ENCODE measurements at places on chromosomes 11 and 22.

- DNase-seq, result no peak
Measured at GRCh38 chr11:12674936-12675696, 895 bp downstream of the TEAD1 start.

DNA sequence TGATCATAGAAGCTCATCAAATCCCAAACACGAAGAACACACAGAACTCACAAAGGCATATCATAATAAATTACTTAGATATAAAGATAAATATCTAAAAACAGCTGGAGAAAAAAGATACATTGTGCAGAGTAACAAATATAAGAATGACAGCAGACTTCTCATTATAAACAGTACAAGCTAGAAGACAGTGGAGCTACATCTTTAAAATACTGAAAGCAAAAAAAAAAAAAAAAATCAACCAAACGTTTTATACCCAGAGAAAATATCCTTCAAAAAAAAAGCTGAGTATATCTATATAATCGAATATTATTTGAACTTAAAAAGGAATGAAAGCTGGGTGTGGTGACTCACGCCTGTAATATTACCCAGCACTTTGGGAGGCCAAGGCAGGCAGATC lies 90.0 kb downstream of the SBF2 start:
- no peak for DNase-seq

GRCh38 chr22:44975427-44976262 lies 34.2 kb downstream of the PHF21B start:
- DNase-seq, result peak; percentile 87

DNA sequence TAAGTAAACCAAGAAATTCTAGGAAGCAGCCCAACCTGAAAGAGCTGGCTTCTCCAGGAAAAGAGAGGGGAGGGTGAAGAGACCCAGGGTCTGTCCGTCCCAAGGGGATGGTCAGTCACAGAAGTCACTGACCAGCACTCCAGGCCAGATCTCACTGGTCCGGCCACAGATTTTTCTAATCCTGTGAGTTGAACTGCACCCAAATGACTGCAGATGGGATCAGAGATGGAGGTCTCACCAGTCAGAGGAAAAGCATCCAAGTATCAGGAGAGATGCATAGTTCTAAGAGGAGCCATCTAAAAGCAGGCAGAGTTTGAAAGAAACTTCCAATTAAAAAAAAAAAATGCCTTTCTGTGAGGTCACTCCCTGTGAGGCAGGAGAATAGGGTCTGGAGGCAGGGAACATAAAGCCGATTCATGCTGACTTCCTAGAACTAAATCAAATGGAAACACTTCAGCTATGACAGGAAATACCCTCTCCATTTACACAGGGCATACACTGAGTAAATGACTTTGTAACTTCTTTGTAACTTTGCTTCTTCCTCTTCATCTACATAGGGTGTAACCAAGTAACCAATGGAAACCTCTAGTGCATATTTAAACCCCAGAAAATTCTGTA lies 144.5 kb downstream of the CCDC34 start:
- no peak for DNase-seq

DNA sequence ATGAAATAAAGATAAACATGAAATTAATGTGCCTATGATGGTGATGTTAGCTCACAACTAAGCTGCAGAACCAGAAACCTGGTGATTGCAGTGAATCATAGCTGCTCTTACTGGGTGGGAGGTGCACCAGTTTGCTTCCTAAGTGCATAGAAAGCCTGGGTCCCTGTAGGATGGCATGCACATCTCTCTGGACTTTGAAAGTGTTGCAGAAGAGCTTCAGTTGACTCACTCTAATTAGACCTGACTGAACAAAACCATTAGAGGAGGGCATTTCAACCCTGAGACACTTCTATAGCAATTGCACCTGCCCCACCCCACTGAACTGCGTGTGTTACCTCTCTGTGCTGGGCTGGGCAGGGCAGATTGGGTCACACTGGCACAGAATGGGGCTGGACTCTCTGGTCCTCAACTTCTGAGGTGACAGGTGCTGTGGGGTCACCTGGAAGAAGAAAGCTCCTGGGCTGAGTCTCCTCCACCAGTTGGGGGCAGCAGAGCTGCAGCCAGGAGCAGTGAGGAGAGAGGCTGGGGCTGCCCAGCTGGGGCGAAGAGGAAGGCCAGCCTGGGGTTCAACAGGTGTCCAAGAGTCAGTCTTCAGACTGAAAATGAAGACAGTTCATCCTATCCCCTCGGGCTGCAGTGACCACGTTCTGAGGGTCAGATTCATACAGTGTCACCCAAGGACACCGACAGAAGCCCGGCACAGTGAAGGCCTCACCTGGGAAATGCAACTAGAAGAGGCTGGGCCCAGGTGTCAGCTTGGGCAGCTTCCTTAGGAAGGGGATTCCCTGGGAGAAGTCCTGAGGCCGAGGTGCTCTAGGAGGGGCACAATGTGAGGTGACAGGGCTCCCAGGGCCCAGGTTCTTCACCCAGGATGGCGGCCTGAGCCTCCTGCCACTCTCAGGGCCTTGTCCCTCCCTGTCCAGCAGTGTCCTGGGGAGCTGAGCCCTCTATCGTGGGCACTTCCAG lies 58.1 kb downstream of the GGTLC2 start:
- DNase-seq, result no peak

- no peak for DNase-seq
Measured at GRCh38 chr11:75481223-75481921, 44.4 kb downstream of the GDPD5 start.

DNA sequence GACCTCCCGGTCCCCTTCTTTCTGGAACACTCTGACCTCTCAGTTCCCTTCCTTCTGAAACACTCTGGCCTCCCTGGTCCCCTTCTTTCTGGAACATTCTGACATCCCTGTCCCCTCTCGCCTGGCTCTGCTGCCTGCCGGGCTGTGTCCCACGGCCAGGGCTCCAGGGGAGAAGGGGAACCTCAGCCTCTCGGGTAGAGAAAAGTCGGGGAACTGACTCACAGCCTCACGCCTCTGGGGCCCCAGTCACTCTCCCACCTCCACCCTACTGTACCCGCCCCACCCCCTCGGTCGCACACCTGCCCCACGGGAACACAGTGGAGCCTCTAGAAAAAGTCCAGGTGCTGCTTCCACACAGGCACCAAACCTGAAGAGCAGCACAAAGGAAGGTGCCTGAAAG lies 93.3 kb downstream of the BRD1 start:
- DNase-seq, result no peak

DNA sequence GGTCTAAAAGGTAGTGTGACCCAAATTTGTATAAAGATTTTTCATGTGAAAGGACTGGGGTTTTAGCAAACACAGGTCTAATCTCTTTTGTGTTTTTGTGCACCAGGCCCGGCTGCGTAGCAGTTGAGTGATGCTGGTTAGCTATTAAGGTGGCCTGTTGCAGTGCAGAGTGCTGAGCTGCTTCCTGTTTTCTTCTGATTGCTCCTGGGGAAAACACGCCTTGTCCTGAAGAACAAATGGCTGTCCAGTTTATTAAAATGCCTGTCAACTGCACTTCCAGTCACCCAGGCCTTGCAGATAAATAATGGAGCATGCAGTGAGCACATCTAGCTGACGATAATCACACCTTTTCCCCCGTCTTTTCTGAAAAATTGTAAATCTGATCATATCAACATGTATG lies 1.8 kb downstream of the SRSF8 start:
- DNase-seq, result no peak

- no peak for DNase-seq
Measured at GRCh38 chr22:26781596-26781995, 124.2 kb downstream of the MIAT start.

DNA sequence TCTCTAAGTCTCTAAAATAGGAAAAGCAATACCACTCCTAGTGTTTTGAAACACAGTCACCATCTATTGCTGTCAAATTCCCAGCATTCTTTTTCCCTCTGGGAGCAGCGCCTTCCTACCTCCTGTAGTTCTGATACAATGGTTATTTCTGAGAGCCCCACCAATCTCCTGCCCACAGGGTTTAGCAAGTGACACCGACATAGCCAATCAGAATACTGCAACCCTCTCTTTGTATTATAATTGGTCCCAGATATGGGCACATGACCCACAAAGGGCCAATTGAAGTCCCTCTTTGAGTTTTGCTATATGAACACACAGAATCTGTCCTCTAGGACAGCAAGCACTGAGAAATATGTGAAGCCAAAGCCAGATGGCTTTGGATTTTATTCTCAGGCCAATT lies 16.9 kb upstream of the ARHGAP42 start:
- no peak for DNase-seq

GRCh38 chr11:65415499-65416340 lies 6.9 kb upstream of the NEAT1 start:
- DNase-seq, result no peak

DNA sequence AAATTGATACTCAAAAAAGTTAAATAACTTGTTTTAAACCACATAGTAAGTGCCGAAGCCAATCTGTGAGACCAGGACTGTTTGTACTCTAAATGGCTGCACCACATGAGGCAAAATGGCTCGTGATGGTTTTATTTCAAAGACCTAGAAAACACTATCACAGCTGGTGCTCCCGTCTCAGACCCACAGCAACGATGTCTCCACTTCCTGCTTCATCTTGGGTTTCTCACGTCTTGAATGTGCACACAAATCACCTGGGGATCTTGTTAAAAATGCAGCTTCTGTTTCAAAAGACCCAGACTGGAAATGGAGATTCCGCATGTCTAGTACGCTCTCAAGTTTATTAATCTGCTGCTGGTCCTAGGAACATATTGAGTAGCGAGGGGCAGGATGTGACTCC lies 1.2 kb downstream of the CD3E start:
- no peak for DNase-seq

DNA sequence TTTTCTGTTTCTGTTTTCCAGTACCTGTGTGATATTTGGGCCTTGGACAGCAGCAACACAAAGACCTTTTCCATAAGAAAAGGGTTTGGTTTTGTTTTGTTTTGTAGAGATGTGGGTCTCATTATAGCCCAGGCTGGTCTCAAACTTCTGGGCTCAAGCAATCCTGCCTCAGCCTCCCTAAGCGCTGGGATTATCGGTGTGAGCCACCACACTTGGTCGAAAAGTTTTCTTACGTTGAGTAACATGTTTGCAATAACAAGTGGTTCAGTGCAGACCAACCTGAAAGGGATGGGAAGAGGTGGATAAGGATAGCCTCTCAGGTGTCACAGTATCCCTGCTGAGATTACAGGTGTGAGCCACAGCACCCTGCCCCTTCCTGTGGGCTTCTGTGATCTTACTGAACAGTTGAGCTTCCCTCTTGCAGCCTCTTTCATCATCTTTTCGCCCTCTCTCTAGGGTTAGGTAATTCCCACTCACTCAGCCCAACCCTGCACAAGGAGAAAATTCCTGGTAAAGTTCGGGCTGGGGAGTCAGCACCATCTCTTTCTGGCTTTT lies 3.5 kb upstream of the MRPL48 start:
- DNase-seq, result no peak

DNA sequence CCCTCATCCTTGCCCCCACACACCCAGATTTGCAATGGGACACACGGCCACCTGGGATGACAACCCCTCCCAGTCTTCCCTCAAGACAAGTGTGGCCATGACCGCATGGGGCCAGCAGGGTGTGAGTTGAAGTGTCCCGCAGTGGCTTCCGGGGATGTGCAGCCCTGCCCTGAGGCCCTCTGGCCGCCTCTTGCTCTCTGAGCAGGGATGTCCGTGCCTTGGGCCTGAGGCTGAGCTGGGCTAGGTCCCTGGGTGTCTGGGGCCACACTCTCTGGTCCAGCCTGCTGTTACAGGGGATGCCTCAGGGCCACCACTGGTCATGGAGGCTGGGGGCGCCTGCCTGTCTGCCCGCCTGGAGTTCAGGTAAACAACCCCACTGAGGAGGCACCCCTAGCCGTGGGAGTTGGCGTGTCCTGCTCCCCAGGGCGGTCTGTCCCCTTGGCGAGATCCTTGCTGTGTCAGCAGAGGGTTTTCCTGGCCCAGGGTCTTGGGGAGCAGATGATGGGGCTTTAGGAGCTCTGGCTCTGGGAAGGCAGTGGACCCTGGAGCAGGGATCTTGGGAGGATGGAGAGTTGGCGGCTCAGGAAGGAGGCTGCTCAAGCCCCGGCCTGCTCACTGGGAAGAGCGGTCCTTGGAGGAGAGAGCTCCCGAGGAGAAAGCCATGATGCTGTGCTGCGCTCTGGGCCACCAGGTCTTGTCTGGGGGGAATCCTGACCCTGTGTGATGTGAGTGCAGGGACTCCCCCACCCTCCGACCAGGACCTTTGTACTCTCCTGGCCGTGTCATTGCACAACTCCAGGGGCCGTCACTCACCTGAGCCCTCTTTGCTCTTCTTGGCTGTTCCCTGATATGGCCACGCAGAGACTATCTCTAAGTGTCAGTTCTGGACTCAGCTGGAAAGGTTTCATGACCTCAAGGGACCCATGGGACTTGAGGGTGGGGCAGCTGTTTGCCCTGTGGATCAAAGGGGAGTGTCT lies 67.9 kb downstream of the KCNQ1 start:
- no peak for DNase-seq

DNA sequence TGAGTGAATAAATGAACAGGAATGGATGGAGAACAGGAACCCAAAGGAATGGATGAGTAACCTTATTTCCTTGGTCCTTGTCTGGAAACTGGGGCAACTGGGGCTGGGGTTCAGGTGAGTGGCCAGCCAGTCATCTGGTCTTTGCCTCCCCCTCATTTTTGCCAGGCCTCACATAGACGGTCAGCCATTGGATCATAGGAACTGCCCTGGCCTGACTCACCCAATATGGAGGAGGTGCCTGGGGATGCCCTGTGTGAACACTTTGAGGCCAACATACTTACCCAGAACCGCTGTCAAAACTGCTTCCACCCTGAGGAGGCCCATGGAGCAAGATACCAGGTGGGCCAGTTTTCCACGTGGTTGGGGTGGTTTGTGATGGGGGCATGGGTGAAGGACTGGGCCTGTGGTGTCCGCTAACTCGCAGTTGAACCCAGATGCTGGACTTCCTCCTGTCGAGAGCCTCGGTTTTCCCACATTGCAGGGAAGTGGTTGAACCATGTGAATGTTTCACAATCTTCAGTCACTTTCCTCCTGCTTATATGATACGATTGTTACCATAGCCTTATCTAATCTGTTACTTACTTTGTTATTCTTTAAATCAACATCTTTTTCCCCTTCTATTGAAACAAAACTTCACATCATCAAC lies 4.4 kb downstream of the TRIOBP start:
- DNase-seq, result no peak

DNA sequence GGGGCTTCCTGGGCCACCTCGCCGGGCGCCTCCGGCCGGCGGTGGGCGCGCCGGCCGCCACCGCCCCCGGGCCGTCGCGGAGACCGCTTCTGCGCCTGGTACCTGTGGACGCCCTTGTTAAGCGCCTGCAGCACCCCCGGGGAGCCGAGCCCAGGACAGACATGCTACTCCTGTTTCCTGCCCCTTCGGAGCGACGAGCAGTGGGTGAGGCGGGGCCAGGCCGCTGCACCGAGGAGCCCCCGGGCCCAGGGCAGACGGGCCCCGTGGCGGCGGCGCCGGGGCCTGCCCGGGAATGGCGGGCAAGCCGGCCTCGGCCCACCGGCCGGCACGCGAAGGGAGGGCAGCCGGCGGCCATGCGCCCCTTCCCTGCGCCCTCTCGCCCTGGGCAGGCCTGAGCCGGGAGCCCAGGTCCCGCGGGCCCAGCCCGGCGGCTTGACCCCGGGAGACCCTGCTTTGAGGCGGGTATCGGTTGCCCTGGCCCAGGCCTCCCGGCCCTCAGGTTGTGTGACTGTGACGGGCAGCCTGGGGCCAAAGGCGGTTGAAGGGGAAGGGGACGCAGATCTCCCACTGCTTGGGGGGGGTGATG lies 789 bp upstream of the KDM2A start:
- DNase-seq, result peak; percentile 51

Data from GM19239 (cell line).